ENCODE measurements at places on chromosomes 5 and 9. TPM values are rescaled to one million over a fixed set of nuclear protein-coding genes. Genes with fewer than 3 reads are reported as not detected.

HIGD2A gene
- total RNA-seq, result 90.4 TPM

KIAA1958 gene
- total RNA-seq, result 4.5 TPM

NDUFA8 gene
- total RNA-seq, result 36.5 TPM

FOXD4 gene
- 0.32 TPM for total RNA-seq

IFNA17 gene
- not detected for total RNA-seq

GRCh38 chr5:115132465-115132864 lies 37.2 kb downstream of the TRIM36 start:
- no peak for DNase-seq

GRCh38 chr5:16809395-16810207 lies 126.5 kb downstream of the MYO10 start:
- DNase-seq, result no peak

- DNase-seq, result no peak
Measured at GRCh38 chr5:110116539-110116938, 426.8 kb downstream of the MAN2A1 start.

DNA sequence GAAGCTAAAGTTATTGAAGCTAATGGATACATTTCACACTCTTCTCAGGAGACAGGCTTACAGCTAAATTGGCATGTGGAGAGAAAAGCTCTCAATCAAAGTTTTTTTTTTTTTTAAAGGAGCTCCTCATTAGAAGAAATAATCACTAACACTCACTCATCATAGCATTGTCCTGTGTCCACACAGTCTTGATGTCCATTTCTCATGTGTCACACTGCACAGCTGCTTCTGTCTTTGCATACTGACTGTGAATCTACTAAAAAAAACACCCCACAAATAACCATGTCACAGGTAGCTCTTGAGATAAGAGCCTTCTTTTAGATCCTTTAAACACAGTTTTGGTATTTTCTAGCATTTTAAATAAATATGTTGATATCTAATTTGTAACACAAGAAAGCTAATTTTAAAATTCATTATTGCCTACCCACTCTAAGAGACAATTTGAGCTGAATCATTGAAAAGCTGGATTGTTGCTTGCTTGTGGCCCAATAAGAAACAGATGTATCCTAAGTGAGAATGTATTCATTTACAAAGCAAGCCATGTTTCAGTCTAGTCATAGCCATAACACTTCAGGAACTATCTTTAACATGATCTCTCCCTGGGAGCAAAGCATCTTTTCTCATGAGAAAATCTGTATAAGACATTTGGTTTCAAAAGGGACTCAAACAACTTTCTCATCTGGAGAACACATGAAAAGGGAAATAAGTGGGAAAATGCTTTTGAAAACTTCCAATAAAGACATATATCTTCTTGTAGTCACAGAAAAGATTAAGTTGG lies 48.1 kb upstream of the PCSK1 start:
- no peak for DNase-seq

DNA sequence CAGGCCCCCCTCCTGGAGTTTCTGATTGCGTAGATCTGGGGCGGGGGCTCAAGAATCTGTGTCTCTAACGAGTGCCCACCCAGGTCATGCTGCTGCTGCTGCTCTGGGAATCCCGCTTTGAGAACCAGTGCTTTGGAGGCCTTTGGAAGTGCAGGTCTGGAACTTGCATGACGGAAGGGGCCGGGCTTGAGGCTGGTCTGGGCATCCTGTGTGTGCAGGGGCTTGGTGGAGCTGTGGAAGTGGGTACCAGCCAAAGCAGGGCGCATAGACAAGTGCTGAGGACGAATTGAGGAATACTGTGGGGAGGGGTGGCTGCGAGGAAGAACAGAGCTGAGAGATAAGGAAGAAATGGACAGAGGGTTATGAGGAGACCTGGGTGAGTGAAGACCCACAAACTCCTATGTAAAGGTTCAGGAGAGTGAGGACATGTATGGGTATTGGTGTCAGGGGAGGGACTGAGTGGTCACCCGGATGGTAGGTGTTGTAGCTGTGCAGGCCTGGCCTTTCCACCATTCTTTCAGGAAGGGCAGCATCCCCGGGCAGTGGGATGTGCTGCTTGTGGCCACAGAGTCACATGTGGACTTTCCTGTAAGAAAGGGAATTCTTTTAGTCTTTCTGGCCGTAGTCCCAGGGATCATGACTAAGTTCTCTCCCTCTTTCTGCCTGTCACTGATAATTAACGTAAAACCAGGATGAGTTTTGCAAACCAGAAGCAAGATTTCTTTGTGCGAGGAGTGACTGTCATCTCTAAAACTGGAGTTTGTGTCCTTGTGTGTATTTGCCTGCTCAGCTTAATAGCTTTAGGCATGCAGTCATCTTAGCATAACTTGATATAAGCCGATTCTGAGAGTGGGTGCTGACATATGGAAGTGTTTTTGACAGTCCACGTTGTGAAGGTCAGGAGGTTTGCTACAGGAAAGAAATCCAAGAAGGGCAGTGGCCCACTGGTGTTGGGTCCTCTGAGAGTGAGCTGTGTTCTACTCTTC lies 43.3 kb upstream of the TJP2 start:
- DNase-seq, result no peak

DNA sequence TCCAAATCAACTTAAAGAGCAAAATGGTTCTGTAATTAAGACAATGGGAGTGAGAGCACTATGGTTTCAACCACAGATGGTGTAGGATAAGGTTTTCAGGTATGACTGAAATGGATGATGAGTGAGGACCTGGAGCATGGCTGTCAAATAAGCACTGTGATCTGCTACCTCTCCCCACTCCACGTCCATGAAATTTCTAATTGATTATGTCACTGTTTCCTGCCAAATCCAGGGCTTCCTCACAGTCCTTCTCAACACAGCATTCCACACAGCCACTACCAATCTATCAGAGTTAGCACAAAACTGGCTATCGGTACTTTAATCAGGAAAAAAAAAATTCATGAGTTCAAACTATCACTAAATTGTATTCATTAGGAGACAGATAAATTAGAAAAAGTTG lies 420.4 kb upstream of the WWC1 start:
- DNase-seq, result no peak

GRCh38 chr5:45093377-45093776 lies 284.6 kb downstream of the MRPS30 start:
- no peak for DNase-seq
